ENCODE measurements at places on chromosomes 4 and X.

DNA sequence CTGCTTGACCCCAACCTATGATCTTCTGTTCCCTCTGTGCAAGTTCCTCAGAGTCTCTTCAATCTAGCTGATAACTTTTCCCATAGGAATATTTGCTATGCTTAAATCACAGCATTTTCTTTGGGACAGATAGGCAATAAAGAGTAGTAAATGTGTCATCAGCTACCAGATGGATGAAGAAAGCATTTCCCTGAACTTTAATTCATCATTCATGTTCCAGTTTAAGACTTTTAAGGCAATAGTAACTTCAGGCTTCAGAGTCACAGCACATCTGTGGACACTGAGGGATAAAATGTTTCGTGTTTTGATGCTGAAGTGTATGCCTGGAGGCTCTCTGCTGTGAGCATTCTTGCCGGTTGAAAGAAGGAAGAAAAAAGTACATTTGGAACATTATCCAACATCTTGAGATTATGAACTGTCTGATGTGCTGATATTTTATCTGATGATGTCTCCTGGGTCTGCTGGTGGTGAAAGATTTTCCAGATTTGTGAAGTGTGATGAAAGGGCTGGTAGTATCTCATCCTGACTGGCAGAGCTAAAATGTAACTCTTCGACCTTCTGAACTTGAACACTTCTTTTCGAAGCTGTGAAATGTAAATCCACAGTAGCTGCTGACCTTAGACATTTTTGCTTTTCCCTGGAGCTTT is 133.7 kb downstream of the DCLK2 start:
- peak; percentile 35 for DNase-seq

DNA sequence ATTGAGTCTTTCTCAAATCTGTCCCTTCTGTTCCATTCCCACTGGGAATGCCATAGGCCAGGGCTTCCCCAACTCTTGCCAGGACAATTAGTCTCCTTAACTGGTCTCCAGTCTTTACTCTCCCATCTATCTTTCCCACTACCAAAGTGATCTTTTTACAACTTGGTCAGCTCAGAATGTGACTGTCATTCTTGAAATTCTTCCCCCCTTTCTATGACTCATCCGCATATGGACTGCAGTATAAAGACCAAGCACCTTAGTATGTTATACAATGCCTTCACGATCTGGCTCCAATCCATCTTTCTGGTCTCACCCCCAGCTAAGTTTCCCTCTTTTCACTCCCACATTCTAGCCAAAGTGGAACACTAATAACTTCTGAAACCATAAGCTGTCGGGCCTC is 383.8 kb downstream of the OPHN1 start:
- DNase-seq = peak; percentile 15

- no peak for DNase-seq
These were observed 17.8 kb upstream of the KLHL34 start for GRCh38 chrX:21675931-21676330.

DNA sequence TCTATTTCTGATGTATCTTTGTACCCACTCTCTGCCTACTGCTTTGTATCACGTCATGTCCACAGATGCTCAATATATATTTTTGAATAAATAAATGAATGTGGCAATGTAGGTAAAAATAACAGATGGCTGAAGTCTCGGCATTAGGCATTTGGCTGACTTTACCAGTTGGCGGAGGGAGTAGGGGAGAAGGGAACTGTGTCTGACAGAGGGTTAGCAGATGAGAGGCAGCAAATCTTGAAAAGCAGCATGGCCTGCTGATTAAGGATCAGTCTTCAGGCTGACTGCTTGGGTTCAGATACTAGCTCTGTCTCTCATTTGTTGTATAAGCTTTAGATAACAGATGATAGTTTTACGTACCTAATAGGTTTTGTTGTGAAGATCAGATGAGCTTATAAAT is 31.9 kb upstream of the RASGEF1B start:
- no peak for DNase-seq

- no peak for DNase-seq
These were observed 24.0 kb downstream of the RPA4 start for GRCh38 chrX:96907516-96908272.

- DNase-seq = no peak
These were observed 49.6 kb downstream of the HPF1 start for GRCh38 chr4:169707958-169708643.

DNA sequence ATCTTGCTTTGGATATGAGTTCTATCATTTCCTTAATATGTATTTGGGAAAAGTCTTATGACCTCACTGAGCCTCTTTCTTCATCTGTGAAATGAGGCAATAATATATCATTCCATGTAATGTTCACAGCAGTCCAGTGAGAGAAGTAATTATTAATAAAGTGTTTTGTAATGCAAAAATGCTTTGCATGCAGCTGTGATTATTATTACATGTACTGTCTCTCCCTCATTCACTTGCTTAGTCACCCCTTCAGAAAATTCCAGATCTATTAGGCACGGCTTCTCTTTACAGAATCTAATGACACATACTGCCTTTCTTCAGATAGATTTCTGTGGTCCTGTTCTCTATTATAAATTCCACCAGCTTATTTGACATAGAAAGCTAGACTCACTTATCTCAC is 53.5 kb upstream of the FGF13 start:
- DNase-seq = peak; percentile 75

GRCh38 chr4:35793045-35793722 is 451.1 kb downstream of the ARAP2 start:
- peak; percentile 13 for DNase-seq

GRCh38 chr4:85979276-85979675 is 380.6 kb downstream of the MAPK10 start:
- no peak for DNase-seq

- no peak for DNase-seq
These were observed 682.9 kb upstream of the GALNTL6 start for GRCh38 chr4:171130256-171130801.

GRCh38 chr4:159736411-159736810 is 633.5 kb downstream of the RAPGEF2 start:
- DNase-seq = no peak

DNA sequence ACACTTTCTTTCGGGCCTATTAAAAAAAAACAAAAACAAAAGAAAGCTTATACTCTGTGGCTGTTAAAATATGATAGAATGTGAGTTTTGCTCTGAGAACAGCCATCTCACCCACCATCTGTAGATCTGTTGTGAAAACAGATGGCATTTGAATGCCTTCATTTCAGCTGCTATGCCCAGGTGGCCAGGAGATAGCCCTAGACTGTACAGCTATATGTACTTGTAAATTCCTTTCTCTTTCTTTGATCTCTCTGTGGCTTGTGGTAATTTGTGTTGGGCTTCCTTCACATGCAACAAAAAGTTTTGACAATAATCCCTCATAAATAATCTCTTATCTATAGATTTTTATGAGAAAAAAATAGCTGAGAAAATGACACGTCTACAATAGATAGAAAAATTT is 38.1 kb downstream of the PNPLA4 start:
- DNase-seq = no peak

DNA sequence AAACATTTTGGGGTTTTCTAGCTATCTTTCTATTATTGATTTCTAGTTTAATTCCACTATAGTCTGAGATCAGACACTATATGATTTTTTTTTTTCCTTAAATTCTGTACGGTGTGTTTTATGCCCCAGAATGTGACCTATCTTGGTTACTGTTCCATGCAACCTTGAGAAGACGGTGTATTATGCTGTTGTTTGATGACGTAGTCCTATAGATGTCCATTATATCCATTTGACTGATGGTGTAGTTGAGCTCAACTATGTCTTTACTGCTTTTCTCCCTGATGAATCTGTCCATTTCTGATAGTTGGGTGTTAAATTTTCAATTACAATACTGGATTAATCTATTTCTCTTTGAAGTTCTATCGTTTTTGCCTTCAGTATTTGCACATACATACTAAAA is 212.5 kb downstream of the NDST4 start:
- DNase-seq = no peak

DNA sequence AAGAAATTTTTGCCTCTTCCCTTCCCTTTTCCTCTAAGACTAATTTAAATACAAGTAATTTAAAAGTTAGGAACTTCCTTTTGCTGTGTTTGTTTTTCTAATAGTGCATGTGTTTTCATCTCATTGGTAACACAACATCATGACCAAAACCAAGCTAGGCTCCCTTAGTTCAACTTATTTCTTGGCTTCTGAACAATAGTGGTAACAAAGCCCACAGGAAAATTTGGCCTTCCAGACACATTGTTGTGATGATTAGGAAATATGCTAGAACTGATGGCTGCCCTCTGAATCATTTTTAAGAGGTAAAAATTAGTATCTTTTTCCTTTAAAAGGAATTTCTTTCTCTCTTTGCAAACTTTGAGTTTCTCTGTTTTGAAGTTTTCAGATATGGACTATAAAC is 25.5 kb upstream of the TEC start:
- peak; percentile 44 for DNase-seq

GRCh38 chr4:145494666-145495270 is 13.1 kb downstream of the SMAD1 start:
- DNase-seq = no peak

DNA sequence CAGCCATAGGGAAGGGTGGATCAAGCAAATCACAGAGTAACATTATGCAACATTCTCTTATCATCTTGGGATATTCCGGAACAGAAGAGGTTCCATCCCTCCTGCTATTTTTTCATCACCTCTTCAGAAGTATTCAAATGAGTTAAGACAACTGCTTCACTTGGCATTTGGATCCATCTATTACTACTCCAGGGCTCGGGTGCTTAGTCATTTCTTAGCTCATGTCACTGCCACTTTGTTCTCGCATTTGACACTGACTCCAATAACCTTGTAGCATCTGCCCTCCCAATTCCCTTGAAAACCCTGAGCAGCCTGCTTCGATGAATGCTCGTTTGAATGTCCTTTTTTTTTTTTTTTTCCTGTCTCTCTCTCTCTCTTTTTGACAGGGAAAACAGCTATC is 114.9 kb downstream of the PPARGC1A start:
- DNase-seq = no peak

- no peak for DNase-seq
These were observed 21.6 kb upstream of the DUSP9 start for GRCh38 chrX:153625271-153626024.

GRCh38 chrX:154358829-154359228 is 15.6 kb downstream of the FLNA start:
- no peak for DNase-seq

DNA sequence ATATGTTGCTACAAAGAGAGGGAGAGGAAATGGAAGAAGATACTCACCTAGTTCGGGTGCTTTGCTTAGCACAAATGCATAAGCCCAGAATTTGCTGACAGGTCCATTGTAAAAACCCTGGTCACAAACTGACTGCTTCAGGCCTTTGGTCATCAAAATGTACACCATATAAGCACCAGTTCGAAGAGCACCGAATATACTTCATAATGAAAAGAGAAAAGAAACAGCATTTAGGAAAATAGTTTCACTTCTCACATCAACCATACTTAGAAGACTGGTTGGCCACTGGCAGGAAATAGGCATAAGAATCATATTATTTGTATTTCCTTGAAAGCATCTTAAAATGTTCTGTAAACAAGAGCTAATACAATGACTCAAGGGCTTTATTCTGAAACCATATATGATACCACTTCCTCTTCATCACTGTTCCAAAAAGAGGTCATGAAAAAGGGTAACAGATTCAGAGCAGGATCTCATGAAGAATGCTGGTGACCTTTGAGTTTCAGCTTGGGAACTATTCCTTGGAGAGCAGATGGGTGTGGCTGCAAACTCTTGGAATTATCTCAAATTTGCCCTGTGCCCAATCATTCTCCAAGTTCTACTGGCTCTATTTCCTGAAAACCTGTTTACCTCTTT is 138.7 kb downstream of the ELOVL6 start:
- DNase-seq = no peak

DNA sequence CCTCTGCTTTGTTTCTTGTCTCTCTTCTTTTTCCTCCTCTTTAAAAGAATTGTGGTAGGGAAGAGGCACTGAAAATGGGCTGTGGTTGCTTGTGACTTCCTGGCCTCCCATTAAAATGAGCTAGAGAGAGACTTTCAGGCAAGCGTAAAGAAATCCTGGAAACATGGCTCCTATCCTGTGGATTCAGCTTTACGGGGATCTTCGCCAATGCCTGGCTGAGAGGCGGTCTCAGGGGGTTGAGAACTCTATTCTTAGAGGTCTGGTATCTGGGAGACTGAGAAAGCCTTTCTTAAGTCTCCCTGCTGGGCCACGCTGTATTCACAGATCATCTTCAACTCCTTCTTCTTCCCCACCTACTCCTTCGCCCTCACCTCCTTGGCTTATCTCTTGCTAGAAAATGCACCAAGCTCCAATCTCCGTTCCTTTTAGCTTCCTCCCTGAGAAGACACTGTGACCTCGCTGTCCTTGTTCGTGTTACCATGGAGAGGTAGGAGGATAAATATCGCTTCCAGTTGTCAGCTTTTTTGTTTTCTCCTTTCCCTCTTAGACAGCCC is 542 bp upstream of the KLF8 start:
- no peak for DNase-seq

GRCh38 chrX:11188664-11189063 is 77.5 kb downstream of the HCCS start:
- DNase-seq = peak; percentile 67

DNA sequence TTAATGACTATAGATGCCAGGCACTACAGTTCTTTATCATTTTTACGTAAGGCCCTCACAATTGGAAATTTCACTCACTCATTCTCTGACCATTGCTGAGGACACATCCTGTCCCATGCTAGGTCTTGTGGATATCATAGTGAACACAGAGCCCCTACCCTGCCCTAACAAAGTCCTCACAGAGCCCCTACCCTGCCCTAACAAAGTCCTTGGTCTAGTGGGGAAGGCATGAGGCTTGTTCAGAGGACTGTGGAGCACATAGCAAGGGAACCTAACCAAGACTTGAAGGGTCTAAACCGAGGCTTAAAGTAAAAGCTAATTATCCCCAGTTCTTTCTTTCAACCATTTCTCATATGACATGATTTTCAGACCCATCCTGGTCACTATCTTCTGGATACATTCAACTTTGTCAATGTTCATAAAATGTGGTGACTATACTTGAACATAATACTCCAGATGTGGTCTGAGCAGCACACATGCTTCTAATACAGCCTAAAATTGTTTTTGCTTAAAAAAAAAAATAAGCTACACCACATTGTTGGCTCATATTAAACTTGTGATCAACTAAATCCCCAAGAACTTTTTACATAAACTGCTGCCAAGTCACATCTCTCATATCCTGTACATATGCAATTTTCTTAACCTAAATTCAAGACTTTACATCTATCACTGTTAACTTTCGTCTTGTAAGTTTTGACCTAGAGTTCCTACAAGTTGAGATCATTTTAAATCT is 77.0 kb downstream of the GPC3 start:
- peak; percentile 5 for DNase-seq

GRCh38 chrX:135625995-135626394 is 87.4 kb upstream of the CT45A1 start:
- no peak for DNase-seq

- no peak for DNase-seq
These were observed 109.6 kb downstream of the PPP3CA start for GRCh38 chr4:101237773-101238172.

DNA sequence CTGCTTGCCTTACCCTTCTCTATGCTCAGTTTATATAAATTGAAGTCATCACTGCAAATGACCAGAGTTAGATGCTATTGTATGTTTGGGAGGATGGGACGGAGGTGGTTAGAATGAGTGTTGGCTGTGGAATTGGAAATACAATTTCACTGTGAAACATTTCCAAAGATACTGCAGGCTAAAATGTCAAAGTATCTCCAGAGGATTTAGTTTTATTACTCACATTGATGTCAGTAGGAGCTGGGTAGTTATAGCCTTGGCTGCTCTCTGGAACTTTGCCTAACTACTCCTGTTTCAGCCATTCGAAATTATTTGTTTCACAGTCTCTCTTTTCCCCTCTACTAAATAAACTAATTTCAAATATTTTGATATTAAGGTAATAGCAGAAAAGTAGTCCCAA is 92.6 kb upstream of the PPP3CA start:
- peak; percentile 2 for DNase-seq

- no peak for DNase-seq
These were observed 333.0 kb downstream of the DCHS2 start for GRCh38 chr4:154158361-154159155.

Measured in fibroblast of skin of scalp (primary cell).